ENCODE measurements at places on chromosomes 12 and 14. TPM values are rescaled to one million over a fixed set of nuclear protein-coding genes. Genes with fewer than 3 reads are reported as not detected.

SIX6 gene
- not detected for total RNA-seq

SOX5 gene
- 6.6 TPM for total RNA-seq

ABCD2 gene
- total RNA-seq = under 0.01 TPM

HOXC5 gene
- 0.39 TPM for total RNA-seq
